Activated naive CD4-positive, alpha-beta T cell treated with anti-CD3 and anti-CD28 coated beads, Interleukin-2, amount 10 ng/mL, durations not matched to agents 7 days and 5 days (primary cell): ENCODE measurements at places on chromosomes 4 and X.

DNA sequence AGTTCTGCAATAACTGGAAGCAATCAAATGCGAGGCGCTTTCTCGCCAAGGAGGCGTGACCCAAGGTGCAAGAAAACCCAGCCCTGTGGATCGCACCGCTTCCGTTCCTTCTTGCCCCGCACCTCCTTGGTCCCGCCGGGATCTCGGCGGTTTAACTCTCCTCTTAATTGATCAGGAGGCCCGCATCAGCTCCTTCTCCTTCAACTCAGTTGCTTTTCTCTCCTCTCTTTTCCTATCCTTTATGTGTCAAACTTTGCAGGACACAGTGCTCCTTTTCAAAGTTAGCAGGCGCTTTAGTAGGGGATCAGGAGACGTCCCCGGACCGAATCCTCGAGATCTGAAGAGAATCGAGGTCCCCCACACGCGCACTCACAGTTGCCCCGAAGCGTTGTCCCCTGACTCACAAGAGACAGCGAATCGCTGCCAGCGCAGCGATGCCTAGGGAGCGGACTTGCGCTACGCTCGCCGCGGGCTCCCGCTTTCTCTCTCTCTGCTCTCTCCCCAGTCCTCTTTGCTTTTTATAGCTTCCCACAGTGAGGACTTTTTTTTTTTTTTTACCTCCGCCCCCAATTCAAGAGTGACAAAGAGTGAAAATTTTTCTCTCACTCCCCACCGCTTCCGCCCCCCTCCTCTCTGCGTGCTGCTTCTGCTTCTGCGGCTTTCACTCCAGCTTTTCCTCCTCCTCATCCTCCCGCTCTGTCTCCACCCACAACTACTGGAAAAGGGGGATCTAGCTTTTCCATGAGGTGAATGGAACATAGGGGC, at the start of gene DKK2:
TSS of gene DKK2 (minus strand) at position 495 of the 765 bp plus-strand sequence. CDS start 722 bp downstream, outside the sequence.
- DNase-seq, result no peak

- peak; percentile 26 for DNase-seq
Observed at GRCh38 chr4:55435141-55435841, 39.5 kb downstream of the TMEM165 start.

- no peak for DNase-seq
Observed at GRCh38 chr4:8568068-8568668, 12.0 kb upstream of the GPR78 start.

GRCh38 chr4:81165861-81166430, 49.1 kb downstream of the PRKG2 start:
- DNase-seq, result no peak

DNA sequence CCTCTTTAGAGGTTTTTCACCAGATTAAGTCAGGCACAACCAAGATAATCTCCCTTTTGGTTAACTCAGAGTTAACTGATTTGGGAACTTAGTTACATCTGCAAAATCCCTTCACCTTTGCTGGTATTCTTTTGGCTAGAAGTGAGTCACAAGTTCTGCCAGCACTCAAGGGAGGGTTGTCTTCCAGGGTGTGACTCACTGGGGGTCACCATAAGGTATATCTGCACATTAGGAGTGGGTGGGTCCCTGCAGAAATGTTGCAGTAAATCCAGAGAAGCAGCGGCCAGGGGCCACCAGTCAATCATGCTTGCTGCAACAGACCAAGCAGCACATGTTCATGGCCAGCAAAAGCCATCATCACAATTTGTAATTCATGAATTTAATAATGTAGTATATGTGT, 59.8 kb upstream of the MAML3 start:
- DNase-seq, result no peak

DNA sequence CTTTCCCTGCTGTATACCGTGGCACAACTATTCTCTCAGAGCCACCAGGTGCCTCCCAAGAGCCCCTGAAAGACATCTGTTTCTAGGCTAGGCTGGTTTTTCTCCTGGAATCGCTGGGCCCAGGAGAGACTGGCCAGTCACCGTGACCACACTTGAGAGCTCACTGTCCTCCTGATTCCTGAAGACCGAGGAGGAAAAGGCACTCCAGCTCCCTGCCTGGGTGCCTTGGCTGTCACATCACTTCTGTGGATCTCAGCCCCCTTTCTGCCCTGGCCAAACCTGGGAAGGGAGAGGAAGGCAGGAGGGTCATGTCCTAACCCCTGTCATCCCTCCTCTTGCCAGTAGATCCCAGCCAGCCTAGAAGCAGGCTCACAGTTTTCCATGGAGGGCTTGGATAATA, 54.7 kb upstream of the LAS1L start:
- no peak for DNase-seq

DNA sequence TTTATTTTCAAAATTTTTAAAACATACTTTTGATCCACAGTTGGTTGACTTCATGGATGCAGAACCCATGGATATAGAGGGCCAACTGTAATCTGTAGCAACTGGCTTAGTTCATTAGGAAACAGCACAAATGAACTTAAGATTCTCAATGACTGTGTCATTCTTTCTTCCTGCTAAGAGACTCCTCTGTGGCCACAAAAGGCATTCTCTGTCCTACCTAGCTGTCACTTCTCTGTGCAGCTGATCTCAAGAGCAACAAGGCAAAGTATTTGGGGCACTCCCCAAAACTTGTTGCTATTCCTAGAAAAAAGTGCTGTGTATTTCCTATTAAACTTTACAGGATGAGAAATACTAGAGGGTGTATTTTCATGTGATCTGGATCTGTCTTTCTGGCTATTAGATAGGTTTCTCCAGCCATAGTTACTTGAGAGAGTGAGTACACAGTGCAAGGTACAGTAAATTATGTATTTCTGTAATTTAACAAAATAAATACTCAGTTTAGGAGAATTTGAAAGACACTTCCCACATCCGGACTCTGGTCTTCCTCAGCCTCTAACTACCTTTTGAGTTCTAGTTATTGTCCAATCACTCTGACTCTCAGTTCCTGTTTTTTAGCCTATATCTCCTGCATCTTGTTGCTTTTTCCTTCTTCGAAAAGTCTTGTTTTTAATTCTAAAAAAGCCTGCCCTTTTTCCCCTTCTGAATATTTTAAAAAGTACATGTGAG, 21.8 kb downstream of the TLR2 start:
- no peak for DNase-seq

DNA sequence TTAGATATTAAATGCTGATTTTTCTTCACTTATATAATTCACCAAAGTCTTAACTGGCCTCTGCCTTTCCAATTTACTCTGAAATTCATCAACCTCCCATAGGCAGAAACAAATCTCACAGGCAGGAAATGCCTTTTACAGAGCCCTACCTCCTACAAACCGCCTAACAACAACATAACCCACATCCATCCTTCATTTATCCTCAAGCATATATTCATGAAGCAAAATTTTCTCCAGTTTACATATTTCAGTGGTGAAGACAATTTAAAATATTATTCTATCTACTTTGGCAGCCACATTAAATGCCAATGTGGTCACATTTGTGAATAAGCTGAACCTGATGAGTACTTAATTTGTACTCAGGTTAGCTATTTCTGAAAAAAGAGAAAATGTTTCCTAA, 30.3 kb downstream of the SEPSECS start:
- no peak for DNase-seq

- DNase-seq, result no peak
Observed at GRCh38 chr4:104494185-104494584, 509 bp downstream of the CXXC4 start.

DNA sequence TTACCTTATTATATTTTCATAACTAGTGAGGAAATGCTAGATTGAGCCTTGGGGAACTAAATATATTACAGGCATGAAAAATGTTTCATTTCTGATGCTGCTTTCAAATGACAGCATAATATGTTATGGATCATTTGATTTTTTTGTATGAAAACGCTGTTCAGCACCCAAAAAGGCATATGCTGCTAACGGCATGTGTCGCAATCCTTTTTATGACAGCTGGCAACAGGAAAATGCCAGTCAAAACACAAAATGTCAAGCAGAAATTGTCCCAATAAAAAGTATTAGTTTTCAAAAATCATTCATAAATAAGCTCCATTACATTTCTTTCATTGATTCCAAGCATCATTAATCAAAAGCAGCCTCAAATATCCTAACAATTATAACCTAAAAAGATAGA, 1244.5 kb downstream of the PCDH7 start:
- no peak for DNase-seq

DNA sequence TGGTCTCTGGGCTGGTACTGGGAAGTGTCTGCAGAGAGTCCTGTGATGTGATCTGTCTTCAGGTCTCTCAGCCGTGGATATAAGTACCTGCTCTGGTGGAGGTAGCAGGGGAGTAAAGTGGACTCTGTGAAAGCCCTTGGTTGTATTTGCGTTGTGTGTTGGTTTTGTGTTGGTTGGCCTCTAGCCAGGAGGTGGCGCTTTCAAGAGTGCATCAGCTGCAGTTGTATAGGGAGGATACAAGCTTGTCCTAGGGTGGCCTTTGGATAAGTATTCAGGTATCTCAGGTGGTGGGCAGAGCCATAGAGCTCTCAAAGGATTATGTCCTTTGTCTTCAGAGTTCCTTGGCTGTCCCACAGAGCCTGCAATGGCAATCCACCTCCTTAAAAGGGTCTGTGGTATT, 111.6 kb downstream of the MAGEB17 start:
- peak; percentile 28 for DNase-seq

- no peak for DNase-seq
Observed at GRCh38 chrX:69069876-69070275, 95.4 kb downstream of the PJA1 start.

- DNase-seq, result no peak
Observed at GRCh38 chr4:8184061-8184460, 15.0 kb upstream of the SH3TC1 start.

DNA sequence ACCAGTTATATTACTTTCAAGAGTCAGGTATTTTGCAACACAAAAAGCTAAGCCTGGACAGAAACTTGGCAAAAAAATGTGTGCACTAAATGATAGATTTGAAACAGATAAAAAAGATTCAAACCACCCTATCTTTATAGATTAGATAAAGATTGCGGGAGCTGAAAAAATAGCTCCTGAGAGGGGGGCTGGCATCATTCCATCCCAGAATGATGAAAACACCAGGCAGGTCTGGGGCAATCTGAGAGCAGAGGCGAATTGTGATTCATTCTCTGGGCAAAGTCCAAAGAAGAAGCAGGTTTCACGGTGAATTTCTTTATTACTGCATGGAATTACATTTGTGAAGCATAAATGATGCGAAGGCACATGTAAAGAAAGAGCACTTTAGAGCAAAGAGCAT, 168.5 kb upstream of the DMD start:
- no peak for DNase-seq

DNA sequence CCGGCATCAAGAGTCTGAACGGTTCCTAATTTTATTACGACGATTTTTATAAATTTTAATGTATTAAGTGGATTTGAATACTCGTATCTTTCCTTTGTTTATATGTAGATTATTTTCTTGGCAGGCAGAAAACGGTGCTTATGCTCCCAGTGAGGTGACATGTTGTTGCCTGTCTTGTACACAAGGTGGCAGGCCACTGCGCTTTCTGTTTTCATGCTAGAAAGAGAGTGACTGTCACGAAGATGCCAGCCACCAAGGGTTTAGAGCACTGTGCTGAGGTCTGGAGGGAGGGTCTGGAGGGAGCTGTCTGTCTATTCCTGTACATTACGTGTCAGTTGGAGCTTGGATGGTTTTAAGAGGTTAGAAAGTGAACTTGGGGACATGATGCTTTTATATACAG, 87.7 kb downstream of the SHROOM2 start:
- DNase-seq, result peak; percentile 48

DNA sequence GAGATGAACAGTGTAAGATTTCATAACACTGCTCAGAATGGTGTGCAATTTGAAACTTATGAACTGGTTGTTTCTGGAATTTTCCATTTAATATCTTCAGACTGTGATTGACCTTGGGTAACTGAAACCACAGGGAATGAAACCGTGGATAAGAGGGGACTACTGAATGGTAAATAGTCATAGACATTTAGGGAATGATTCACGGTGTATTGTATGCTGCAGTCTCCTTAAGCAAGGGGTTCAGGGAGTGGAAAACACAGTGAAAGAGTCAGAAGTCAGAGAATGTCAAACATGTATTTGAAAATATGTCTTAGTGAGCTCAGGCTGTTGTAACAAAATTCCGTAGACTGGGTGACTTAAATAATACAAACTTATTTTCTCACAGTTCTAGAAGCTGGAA, 398.2 kb upstream of the DIPK2B start:
- DNase-seq, result no peak

- no peak for DNase-seq
Observed at GRCh38 chr4:160142579-160142978, 1039.7 kb downstream of the RAPGEF2 start.

- peak; percentile 26 for DNase-seq
Observed at GRCh38 chr4:41644288-41644914, 104.1 kb downstream of the PHOX2B start.

DNA sequence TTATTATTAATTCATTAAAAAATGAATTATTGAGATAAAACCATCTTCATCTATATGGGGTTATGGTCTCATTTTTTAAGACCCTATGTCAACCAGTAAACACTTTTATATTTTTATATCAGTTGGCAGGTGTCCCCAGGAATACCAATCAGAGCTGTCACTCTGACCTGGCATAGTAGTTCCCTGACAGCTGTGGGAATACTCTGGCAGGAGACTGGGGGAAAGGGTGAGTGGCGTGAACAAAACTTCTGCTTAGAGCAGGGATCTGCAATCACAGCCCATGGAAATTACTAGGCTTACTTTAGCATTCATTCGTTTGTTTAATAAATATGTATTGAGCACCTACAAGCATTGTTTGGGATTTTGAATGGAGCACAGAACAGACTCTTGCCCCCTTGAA, 254.1 kb upstream of the KLF3 start:
- no peak for DNase-seq

GRCh38 chr4:66284991-66285451, 614.7 kb upstream of the EPHA5 start:
- DNase-seq, result no peak

DNA sequence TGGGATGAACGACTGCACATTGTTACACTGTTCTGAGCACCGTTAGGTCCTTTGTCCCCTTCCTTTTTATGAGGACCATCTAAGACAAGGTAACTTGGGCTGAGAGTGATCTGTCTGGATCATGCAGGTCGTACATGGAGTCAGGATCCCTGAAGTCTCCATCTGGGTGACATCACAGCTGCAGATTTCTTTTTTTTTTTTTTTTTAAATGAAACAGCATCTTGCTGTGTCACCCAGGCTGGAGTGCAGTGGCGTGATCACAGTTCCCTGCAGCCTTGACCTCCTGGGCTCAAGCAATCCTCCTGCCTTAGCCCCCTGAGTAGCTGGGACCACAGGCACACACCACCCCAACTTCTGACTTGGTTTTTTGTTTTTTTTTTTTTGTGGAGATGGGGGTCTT, 16.5 kb downstream of the SHROOM2 start:
- DNase-seq, result no peak

GRCh38 chrX:71949844-71950445, 39.3 kb downstream of the NHSL2 start:
- no peak for DNase-seq

GRCh38 chr4:181477591-181477990, 765.6 kb upstream of the TENM3 start:
- DNase-seq, result no peak

GRCh38 chrX:135170877-135171519, at the start of gene CT55:
TSS of gene CT55 (minus strand) at chrX:135171398. CDS start at chrX:135171171, 227 bp downstream.
- no peak for DNase-seq

DNA sequence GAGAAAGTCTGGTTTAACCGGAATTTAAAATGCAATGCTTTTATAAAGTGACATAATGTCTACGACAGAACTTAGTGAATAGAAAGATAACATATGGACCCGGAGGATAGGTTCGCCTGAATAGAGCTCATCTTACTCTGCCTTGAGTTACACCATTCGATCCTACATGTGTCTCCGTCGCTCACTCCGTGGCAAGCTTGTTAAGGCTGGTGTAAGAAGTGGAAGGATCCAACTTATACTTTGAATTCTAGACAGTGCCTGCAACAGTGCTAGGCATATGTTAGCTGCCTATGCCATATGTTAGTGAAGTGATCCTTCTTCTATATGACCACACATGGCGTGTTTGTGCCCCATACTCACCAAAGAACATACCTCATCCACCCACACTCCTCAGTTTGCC, 50.9 kb downstream of the SEL1L3 start:
- no peak for DNase-seq
